ENCODE measurements at places on chromosomes 2 and 18.

DNA sequence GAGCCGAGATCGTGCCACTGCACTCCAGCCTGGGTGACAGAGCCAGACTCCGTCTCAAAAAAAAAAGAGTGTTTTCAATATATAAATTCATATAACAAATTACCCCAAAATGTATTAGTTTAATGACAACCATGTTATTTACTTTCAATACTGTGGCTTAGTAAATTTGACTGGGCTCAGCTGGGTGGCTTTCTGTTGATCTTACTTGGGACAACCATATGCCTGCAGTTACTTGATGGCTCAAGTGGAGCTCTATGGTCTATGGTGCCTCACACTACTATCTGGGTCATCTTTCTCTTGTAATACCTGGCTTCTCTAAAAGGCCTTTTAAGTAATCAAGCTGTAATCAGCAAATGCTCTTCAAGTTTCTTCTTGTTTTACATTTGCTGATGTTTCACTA, 341.5 kb upstream of the SPHKAP start:
- no peak for DNase-seq

GRCh38 chr2:9347411-9347881, 75.9 kb downstream of the ITGB1BP1 start:
- no peak for DNase-seq

DNA sequence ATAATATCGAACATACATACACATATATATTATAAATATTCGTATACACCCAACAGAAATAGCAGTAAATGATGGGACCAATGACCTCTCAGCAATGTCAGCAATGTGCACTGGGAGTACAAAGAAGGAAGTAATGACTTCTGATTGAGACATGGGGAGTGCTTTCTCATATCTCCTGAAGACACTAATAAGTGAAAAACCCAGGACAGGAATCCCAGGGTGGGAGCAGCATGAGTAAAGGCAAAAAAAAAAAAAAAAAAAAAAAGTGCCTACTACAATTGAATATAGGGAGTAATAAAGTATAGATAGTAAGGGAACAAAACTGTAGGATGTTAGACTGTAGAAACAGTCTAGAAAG, 491.3 kb downstream of the IRS1 start:
- no peak for DNase-seq

- DNase-seq = no peak
Measured at GRCh38 chr2:105166688-105167087, 74.9 kb upstream of the GPR45 start.

All from SHP77 treated with DMSO at 0.1 percent for 48 hours (cell line).